ENCODE measurements at places on chromosomes 6 and 20. TPM values are rescaled to one million over a fixed set of nuclear protein-coding genes. Genes with fewer than 3 reads are reported as not detected.

The HAO1 gene
- total RNA-seq: 0.08 TPM

The KCNQ5 gene
- total RNA-seq: 5.9 TPM

The BMP6 gene
- total RNA-seq: 1.7 TPM

The FAM83B gene
- 0.61 TPM for total RNA-seq

The FKBP5 gene
- 8.8 TPM for total RNA-seq

The PPP1R16B gene
- 0.03 TPM for total RNA-seq

The ARFRP1 gene
- total RNA-seq: 50.6 TPM

The DAAM2 gene
- 8.3 TPM for total RNA-seq

The TGM6 gene
- total RNA-seq: not detected
